Urinary bladder (tissue), 4 donors: ENCODE measurements at places on chromosomes 3 and 15. TPM values are rescaled to one million over a fixed set of nuclear protein-coding genes. Genes with fewer than 3 reads are reported as not detected.

- DNase-seq = no peak
Observed at GRCh38 chr3:120850381-120851295, 57.4 kb upstream of the STXBP5L start.

DNA sequence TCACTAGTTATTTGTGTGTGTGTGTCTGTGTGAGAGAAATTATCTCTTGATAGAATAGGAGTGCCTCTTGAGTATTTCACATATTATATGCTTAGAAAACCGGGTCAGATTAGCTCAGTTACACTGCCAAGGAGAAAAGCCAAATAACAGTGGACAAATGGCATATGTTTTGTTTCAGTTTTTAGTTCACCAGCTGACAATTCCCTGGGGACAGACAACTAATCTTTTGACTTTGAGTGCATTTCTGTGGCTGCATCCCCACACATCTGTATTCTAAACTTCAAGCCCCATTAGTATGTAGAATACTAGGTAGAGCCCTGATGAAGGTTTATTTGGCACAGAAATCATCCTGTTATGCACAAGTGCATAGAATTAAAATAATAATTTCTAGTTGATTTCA is 227.7 kb upstream of the CNTN3 start:
- no peak for DNase-seq

GRCh38 chr15:74134387-74135027 is 4.1 kb downstream of the ISLR2 start:
- no peak for DNase-seq

DNA sequence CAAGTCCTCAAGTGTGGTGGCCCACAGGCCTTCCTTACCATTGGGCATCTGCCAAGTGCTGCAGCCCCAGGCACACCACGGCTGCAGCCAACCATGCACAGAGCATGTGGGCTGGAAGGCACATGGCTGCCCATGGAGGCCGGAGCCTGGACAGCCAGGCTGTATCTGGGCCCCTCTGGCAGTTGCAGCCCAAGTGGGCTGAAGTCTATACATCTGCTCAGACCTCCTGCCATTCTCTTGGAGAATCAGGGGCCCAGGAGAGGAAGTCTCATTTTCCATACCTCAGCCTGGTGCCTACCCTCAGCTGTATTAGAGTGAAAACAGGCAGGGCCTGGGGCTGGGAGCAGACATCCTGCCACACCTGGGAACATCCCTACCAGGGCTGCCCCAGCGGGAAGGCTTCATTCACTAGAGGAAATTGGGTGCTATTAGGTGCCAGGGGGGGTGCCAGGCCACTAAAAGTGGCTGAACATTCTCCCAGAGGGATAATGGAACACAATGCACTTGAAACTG is 48.0 kb upstream of the SLCO2A1 start:
- no peak for DNase-seq

PRR23B gene
- not detected for total RNA-seq

GRCh38 chr3:101303836-101304235 is 16.5 kb downstream of the IMPG2 start:
- no peak for DNase-seq

GPR176 gene
- 8.6 TPM for total RNA-seq

GOLGA8N gene
- total RNA-seq = 22.3 TPM

CIB1 gene
- total RNA-seq = 17.9 TPM

CNTN3 gene
- 27.1 TPM for total RNA-seq

GRCh38 chr3:175184392-175184791 is 325.3 kb downstream of the NAALADL2 start:
- no peak for DNase-seq

WDR49 gene
- total RNA-seq = 17.1 TPM

DNA sequence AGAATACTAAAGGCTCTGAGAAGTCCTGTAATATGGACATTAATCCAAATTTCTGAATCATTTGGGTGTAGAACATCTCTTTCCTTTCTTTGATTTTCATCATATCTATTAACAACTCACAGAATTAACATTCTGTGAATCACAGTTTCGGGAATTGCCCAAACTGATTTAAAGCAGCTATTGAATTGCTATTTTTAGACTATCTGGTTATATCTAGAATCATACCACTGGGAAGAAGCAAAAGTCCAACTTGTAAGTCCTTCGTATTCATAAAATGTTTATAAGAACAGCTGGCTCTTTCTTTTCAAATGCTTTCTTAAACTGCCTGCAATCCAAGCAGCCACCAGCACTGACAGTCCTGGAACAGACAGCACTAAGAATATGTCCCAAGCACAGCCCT is 733.0 kb downstream of the NTRK3 start:
- DNase-seq = no peak

GRCh38 chr15:68378595-68378994 is 53.4 kb downstream of the ITGA11 start:
- no peak for DNase-seq

DNA sequence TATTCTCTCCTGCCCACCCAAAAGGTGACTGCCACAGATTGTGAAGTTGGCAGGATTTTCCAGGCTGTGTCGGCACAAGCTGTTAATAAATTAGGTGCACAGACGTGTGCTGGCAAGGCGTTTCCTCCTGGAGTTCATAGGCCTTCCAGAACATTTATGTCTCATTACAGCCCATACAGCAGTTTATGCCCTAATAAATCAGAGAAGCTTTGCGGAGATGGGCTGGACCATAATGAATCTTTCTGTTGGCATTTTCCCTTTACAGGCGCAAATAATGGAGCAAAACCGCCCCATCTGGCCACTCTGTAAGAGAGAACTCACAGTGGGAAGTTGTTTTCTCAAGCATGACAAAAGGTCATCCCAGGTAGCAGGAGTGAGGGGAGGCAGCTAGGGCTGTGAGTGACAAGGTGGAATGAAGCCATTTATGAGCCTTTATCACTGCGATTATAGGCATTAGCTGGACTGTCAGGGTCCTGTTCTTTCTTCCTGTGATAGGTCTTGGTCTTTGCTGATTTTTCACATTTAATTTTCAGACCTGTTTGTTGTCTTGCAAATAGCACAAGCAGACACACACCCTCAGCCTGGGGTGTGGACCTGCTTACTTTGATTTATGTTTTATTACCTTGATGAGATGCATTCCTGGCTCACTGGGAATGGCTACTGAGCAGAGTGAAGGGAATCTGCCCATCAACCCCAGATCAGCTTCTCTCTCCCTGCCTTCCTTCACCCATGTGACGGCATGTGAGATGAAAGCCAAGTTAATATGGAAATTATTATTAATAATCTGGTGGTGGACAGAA is 257.5 kb downstream of the LRTM1 start:
- DNase-seq = peak; percentile 47

GRCh38 chr3:24299806-24300626 is 194.6 kb downstream of the THRB start:
- no peak for DNase-seq

DNA sequence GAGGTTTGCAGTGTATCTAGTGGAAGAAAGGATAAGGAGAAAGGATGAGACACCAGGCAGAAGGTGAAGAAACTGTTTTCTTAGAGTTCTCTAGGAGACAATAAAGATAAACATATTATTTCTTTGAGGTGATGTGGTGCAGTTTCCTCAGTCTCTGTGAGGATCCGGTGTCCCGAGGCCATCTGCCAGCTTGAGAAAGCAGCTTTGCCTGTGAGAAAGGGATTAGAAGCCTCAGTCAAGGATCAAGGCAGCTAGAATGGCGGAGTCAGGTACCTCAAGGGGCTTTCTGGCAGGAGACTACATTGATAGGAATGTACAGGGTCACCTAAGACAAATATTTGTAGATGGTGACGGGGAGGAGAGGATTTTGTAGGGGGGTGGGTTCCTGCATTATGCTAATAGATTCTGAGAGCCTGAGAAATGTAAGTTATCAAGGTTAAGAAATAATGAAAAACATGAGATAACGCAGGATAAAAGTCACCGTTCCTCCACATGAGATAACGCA is 103.9 kb upstream of the MB21D2 start:
- no peak for DNase-seq

DNA sequence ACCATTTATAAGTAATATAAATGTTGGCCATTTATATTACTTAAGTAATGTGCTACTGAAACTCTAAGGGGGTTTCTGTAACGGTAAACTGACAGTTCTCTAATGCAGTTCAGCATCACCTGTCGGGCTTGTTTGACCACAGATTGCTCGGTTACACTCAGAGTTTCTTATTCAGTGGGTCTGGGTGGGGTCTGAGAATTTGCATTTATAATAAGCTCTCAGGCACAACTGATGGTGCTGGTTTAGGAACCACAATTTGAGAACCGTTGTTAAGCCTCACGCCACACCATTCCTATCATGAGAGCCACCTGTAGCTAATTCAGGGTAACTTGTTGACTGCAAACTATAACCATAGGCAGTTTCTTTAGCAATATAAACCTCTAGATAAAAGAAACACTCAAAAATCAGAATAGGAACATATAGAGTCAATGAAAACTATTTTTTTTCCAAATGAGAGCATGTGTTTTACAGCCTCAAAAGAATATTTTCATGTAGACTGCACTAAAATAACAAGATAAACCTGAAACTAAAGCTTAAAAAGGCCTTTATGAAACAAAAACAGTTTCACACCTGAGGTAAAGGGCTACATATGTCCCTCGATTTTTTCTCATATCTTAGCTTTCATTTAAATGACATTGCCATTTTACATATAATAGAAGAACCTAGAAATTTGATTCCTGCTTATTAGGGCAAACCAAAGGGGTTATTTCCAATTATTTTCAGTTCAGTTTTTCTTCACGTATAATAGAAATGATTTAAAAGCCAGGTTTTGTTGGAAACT is 604.8 kb downstream of the UNC13C start:
- DNase-seq = no peak

- no peak for DNase-seq
Observed at GRCh38 chr3:141269961-141270360, 38.3 kb downstream of the PXYLP1 start.

CADPS gene
- 19.2 TPM for total RNA-seq

DNA sequence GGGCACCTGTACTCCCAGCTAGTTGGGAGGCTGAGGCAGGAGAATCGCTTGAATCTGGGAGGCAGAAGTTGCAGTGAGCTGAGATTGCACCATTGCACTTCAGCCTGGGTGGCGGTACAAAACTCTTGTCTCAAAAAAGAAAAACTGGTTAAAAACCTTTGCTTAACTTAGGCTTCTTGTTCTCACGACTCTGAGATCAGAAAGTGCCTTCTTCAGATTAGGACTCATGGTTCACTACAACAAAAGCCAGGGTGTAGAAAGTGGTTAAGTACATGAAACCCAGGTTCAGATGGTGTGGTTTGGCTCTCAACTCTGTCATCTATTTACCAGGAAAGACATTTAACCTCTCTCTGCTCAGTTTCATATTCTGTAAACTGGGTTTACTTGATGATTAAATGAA is 168.4 kb downstream of the TUSC7 start:
- no peak for DNase-seq

- DNase-seq = peak; percentile 20
Observed at GRCh38 chr3:194592798-194593752, 40.1 kb downstream of the TMEM44 start.

DNA sequence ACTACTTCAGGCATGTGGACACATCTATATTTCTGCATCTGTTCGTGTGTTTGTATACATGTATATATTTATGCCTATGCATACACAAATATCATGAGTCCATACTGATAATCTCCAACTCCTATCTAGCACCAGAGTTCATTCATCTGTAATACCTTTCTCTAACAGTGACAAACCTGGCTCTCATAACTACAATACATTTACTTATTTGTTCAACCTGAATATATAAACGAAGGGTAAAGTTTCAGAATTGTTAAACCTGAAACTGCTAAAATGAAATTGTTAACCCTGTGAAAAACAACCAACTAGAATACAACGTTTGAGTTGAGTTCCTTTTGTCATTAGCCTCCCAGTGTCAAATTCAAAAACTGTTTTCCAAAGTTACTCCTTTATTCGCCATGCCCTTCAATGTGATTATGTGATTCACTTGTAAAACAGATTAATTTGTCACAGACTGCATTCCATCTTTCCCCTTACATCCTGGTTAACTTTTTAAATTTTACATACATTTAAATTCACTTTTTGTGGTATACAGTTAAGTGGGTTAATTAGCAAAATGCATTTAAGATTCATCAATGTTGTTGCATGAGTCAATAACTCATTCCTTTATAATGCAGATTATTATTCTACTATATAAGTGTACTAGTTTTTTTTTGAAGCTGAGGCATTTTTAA is 58.5 kb downstream of the PIK3R4 start:
- DNase-seq = no peak

CYB561D2 gene
- 8.6 TPM for total RNA-seq

GHSR gene
- not detected for total RNA-seq

DNAJA4 gene
- total RNA-seq = 23.4 TPM

- no peak for DNase-seq
Observed at GRCh38 chr3:8213286-8213685, 288.3 kb upstream of the LMCD1 start.

GRCh38 chr3:188728371-188728896 is 443.3 kb upstream of the TPRG1 start:
- DNase-seq = no peak

- DNase-seq = no peak
Observed at GRCh38 chr3:177251755-177252154, 54.5 kb upstream of the TBL1XR1 start.

DNA sequence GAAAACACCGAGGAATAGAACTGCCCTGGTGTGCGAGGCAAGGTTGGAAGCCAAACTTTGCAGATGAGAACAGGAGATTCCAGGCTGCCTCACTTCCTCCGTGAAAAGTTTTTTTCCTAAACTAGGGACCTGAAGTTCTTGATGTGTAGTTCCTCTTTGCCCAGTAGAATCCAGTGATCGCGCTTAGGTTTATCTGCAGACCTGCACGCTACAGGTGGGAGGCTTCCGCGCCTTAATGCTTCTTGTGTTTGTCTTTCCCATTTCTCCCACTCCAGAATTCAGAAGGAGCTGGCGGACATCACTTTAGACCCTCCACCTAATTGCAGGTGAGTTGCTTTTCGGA is 5.4 kb downstream of the UBE2E1 start:
- DNase-seq = no peak

GRCh38 chr15:99096173-99096893 is 8.5 kb upstream of the SYNM start:
- DNase-seq = no peak

DNA sequence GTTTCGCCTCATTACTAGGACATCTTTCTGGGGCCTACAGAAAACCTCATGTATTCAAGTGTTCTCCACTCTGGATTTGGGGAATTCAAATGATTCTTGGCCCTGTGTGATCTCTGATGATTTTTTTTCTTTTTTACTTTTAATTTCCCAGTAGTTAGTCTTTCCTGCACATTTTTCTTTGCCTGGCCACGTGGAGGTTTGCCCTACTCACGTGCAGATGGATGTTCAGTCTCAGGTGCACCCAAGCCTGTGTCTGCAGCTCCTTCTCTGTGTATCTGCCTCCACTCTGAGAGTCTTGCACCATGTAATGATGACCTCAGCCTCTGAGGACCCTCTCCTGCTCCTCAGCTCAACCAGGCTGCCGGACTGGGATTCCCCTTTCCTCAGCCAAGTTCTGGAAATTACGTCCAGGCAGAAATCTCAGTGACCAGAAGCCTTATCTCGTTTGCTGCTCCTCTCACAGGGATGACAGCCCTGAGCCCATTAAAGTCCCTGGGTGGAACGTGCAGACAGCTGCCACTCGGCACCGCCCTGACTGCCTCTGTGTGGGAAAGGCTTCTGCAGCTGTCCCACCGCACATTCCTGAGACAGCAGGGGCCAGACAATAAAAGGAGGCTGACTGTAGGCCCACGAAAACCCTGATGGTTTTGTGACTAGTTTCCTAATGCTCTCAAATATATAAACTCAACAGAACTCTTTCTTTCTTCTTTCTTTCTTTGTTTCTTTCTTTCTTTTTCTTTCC is 31.4 kb upstream of the GABRB3 start:
- DNase-seq = no peak
